Epithelial cell of proximal tubule (primary cell): ENCODE measurements at places on chromosomes 4 and X.

DNA sequence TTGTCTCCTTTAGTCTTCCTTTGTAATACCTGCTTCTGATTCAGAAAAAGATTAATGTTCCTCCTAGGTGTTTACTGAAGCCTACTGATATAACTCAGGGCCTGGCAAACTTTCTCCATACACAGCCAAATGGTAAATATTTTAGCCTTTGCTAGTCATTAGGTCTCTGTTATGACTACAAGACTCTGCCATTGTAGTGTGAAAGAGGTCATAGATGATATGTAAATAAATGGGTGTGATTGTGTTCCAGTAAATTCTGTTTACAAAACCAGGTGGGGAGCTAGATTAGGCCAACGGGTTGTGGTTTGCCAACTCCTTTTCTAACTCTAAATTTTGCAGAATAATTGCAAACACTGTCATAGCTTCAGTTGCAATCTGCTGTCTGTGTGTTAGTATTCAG lies 568.1 kb upstream of the GNPDA2 start:
- DNase-seq, result no peak

- DNase-seq, result no peak
These were observed 651 bp upstream of the SAP30 start for GRCh38 chr4:173370130-173370476.

DNA sequence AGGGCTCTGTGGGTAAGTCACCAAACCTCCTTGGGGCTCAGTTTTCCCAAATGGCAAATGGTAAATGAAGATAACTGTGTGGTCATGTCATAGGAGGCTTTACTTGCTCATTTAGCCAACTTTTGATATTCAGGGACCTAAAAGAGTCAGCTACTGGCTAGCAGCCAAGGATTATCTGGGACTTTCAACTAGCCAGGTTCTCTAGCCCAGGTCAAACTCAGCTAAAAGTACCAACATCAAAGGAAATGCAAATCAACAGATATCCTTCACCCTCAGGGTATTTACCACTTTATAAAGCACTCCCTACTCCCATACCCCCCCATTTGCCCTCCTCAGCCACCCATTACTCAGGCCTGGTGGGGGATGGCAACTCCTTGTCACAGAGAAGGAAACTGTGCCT lies 7.5 kb downstream of the AMER1 start:
- no peak for DNase-seq

DNA sequence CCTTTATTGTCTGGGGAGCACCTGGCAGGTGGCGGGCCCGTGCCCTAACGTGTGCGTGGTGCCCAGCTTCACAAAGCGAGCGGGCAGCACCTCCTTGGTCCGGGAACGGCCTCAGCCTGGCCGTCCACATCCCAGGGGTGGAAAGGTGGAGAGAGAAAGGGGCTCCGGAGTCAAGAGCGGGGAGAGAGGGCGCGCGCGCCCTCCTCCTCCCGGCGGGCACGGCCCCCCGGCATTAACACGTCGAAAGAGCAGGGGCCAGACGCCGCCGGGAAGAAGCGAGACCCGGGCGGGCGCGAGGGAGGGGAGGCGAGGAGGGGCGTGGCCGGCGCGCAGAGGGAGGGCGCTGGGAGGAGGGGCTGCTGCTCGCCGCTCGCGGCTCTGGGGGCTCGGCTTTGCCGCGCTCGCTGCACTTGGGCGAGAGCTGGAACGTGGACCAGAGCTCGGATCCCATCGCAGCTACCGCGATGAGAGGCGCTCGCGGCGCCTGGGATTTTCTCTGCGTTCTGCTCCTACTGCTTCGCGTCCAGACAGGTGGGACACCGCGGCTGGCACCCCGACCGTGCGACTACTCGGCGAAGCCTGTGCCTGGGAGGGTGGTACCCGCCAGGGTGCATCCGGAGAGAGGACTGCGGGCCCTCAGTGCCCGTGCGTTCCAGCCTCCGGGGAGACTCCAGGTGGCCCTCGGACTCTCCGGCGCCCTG lies at the start of gene KIT:
KIT (plus strand) TSS at position 407 of the 701 bp plus-strand sequence; CDS start at position 465, 58 bp downstream.
- no peak for DNase-seq

- DNase-seq, result no peak
These were observed 70.7 kb upstream of the PPP3CA start for GRCh38 chr4:101418055-101418454.

DNA sequence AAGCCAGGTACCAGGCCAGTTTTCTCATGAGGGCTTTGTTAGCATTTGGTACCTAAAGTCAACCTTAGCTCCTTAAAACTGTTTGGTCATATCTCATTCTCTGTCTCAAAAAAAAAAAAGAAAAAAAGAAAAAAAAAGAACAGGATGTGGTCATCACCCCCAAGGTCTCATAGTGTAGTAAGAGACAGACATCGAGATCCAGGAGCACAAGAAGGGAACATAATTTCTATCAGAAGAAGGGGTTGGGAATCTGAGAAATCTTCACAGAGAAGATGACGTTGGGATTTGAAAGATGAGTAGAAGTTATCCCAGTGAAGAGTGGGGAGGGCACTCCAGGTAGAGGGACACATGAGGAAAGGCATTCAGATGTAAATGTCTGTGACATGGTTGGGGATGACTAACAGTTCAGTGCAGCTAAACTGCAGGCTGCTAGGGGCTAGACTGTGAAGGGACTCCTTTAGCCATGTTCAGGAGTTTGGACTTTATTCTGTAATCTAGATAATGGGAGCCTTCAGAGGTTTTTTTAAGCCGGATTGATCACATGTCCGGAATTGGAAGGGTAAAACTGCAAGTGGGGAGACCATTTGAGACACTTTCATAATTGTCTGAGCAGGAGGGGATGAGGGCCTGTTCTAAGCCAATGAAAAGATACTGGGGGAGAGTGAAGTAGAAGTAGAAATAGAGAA lies 26.9 kb upstream of the GJB1 start:
- no peak for DNase-seq

- no peak for DNase-seq
These were observed 19.4 kb upstream of the STPG2 start for GRCh38 chr4:98162696-98163095.

DNA sequence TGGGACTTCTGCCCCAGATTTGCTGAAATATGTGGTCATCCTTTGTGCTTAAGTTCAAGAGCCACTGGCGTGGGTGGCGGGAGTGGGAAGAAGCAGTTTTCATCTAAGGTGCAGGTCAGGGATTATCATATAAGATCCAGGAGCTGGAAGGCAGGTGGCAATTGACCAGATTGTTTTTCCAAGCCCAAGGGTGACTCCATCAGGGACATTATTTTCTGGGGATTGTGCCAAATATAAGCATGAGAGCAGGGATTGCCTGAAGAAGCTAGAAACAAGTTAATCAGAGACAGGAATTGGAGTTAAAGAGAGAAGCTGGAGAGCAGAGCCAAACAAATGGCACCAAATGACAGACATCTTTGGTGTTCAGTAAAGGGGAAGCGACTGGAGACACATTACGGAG lies 19.4 kb upstream of the SEL1L3 start:
- no peak for DNase-seq

- peak; percentile 40 for DNase-seq
These were observed 444.7 kb downstream of the IQCM start for GRCh38 chr4:149370785-149371420.

DNA sequence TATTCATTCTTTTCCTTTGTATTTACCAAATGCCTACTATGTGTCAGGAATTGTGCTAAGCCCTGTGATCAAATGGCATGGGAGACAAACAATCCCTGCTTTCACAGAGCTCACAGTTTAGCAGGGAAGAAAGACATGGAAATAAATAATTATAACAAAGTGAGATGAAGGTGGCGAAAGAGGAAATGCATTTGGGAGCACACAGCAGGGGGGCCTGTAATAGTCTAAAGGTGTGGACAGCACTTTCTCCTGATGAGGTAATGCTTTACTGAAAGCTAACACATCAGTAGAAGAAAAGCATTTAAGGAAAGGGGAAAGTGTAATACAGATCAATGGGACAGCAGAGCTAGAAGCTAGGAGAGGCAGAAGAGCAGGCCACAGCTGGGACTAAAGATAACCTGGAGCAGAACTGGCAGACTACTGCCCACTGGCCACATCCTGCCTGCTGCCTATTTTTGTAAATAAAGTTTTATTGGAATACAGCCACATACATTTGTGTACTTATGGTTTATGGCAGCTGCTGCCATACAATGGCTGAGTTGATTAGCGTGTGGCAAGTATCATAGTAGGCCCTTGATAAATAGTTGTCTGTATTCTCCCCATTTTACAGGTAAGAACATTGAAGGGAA lies 67.1 kb upstream of the TAPT1 start:
- no peak for DNase-seq

- DNase-seq, result no peak
These were observed 94.6 kb downstream of the STIM2 start for GRCh38 chr4:26955241-26955640.

DNA sequence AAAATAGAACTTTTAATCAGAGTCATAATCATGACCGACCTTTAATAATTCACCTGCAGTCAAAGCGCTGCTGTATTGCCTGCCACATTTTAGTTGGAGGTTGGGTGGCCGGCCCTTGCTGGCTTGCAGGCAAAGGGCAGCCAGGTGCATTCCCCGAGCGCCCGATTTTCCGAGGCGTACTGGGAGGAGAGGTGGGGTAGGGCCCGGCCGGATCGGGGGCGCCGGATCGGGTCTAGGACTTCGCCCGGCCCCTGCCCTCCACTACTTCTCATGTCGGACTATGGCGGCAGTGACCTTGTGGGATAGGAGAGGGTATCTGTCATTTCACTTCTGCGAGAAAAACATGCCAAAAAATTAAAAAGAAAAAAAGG lies 2.5 kb upstream of the RS1 start:
- DNase-seq, result no peak

DNA sequence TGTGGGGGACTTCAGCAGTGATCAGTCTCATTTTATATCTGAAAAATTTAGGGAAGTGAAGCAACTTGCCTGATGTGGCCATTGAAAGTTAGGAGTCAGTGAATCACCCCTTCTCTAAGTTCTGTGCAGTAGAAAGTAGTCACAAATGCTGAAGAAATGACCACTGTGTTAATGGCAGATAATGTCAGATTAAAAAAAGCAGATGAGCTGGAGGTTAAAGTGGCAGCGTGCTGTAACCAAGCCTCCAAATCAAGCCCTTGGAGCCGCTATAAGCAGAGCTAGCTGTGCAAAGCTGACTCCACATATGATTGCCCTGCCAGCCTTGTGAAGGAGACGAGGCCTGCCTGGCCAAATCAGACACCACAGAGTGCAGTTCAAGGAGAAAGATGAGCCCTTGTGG lies 39.2 kb upstream of the PDE5A start:
- no peak for DNase-seq

DNA sequence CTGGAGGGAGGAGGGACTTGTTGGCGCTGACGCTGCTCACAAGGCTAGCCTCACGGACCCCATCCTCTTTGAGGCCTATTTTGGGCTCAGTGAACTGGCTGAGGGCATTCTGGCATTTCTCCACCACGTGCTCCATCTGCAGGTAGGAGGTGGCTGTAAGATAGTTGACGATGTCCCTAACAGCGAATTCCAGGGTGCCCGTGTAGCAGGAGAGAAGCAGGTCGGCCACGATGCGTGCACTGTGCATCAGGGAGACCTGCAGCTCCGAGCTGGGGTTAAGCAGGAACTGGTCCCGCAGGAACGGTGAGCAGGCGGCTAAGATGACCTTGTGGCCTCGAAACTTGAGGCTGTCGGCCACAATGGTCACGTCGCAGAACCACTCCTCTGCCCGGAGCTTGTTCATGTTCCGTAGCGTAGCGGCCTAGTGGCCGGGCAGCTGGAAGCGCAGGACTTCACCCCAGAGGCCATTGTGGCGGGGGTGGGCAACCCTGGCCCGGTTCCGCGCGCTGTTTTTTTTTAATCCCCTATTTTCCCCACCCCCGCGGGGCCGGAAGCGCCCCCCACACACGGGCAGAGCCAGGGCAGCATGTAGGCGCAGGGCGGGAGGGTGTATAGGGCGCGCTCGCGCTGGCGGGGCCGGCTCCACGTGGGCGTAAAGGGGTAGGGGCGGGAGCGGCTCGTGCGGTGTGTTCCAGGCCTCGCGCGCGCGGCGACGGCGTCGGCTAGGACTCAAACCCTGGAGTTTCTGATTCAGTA lies 73.2 kb downstream of the UBE2K start:
- no peak for DNase-seq

GRCh38 chr4:116449764-116450163 lies 635.6 kb downstream of the TRAM1L1 start:
- no peak for DNase-seq

- DNase-seq, result no peak
These were observed 1961.5 kb upstream of the TENM3 start for GRCh38 chr4:180281724-180282123.

DNA sequence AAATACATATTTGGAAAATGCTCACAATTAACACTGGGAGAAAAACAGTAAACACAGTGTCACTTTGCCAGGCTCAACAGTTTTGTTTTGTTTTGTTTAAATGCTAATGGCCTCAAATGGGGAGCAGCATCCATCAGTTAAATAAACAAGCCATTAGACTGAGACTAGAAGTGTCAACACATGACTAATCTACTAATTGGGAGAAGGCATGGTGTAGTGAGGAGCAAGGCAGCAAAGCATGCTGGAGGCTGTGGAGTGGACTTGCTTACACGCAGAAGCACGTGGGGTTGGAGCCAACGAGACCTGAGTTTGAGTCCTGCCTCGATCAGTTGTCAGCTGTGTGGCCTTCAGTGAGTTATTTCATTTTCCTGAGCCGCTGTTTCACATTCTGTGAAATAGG lies 29.0 kb downstream of the UTP14A start:
- DNase-seq, result no peak

DNA sequence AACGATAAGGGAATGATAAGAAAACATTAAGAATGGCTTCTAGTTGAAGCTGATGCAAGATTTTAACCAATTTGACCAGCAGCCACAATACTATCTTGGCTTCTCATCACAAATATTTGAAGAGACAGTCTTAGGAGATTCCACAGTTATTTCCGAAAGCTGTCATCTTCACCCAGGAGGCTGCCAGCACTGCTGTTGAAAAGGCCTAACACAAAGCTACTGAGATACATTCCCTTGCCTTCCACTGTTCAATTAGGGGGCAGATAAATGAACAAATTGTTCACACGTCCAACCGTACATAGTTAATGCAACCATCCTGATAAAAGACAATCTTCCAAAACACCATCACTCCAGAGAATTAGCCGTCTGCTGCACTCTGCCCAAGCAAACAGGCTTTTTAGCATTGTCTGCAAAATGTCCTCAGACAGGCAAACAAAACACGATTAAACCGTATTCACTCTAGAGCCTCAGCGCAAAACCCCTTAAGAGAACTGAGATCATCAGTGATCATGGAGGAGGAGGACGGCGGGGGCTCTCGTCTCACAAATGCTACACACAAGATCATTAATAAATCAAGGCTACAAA lies 189.8 kb upstream of the PSAPL1 start:
- DNase-seq, result no peak

DNA sequence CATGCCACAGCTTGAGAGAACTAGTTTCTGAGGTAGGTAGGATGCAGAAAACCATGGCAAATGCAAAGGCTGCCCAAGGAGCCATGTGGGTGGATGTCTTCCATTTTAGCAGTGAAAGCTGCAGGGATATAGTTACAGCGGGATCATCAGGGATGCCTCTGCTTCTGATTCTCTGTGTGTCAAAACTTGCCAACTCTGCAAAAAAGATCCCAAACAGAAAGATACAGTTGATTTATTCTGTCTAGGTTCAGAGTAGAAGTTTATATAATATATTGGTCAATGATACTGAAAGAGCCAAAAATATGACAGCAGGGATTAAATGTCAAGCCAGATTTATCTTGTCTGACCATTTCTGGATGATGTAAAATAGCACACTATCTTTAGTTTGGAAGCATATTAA lies 42.4 kb upstream of the SFRP2 start:
- no peak for DNase-seq
